NCI-H774 (cell line): ENCODE measurements at places on chromosomes 6 and 20.

DNA sequence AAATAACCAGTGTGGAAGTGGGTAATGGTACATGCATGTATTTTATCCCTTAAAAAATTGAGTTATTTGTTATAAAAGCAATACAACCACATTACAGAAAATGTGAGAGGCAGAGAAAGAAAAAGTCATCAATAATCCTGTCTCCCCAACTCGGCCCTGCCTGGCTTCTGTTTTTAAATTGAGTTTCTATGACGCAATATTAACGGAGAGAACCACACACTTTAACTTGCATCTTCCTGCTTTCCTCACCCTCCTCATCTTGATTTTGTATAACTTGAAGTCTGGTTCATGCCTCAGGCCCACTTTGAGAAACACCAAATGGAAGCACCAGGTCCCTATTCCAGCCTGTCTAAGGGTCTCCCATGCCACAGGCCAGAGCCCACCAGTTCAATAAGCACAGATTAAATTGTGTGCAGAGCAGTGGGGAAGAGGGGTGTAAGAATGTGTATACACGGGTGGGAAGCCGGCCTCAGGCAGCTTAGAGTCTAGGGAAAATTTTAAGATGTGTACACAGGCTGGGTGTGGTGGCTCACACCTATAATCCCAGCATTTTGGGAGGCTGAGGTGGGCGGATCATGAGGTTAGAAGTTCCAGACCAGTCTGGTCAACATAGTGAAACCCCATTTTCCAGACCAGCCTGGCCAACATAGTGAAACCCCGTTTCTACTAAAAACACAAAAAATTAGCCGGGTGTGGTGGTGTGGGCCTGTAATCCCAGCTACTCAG is 15.9 kb downstream of the KCNK5 start:
- no peak for DNase-seq

- no peak for DNase-seq
These were observed 1.8 kb downstream of the EYA4 start for GRCh38 chr6:133242637-133243585.

DNA sequence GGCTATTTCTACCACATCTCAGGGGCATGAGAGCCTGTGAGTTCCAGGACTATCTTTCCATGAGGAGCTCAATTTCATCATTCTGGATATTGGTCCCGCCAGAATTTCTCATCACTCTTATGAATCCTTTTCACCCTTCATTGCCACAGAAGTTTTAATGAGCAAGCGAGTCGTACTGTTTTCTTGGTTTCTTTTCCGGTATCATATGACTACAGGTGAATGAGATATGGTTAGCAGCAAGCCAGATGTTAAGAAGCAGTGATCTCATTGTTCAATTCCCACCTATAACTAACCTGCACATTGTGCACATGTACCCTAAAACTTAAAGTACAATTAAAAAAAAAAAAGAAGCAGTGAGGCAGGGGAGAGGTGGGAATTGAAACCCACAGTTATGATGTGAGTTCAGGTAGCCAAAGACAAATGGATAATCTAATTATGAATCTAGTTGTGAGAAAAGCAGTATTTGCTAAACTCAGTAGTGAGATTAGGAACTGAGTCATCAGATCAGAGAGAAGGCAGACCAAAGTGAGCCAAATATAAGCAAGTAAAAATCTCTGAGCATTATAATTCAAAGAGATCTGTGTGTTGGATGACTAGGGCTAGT is 78.0 kb upstream of the ELOVL5 start:
- DNase-seq, result no peak

DNA sequence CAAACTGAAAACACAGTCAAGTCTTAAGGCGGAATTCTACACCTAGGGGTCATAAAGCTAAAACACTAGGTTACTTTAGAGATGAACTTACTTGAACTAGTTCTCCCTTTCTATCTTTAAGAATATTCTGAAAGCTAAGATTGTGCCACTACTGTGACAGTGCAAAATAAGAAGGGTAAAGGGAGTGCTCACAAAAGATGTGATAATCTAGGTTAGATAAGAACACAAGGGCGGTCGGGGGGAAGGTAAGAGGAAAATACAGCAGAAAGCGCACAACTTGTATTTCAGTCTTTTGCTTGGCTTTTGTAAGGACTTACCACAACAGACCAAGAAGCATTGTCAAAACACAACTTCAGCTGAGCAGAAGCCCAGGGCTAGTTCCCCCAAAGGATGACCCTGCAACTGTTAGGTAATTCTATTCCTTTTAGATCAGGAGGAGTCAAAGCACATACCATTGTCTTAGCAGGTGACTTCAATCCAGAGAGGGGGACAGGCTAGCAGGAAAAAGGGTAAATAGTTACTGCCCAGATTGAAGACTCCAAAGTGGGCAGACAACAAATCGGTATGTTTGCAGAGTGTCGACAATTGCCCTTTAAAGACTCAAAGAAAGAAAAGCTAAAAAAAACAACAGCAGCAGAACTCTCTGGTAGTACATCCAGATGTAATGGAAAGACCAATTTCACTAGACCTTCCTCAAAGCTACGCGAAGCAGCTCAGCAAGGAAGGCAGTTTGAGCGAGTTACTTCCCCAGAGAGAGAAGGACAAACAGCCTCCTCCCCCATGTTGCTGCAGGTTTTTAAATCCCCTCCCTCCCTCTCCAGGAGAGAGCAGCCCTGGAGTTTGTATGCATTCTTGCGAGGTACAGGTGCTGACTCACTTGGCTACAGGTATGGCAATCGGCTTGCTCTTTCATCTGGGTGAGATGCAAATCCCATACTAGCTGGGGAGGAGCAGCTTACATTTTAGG is 59.0 kb downstream of the RIPOR2 start:
- no peak for DNase-seq

- no peak for DNase-seq
These were observed 1.9 kb downstream of the PLCB1 start for GRCh38 chr20:8133851-8134451.

DNA sequence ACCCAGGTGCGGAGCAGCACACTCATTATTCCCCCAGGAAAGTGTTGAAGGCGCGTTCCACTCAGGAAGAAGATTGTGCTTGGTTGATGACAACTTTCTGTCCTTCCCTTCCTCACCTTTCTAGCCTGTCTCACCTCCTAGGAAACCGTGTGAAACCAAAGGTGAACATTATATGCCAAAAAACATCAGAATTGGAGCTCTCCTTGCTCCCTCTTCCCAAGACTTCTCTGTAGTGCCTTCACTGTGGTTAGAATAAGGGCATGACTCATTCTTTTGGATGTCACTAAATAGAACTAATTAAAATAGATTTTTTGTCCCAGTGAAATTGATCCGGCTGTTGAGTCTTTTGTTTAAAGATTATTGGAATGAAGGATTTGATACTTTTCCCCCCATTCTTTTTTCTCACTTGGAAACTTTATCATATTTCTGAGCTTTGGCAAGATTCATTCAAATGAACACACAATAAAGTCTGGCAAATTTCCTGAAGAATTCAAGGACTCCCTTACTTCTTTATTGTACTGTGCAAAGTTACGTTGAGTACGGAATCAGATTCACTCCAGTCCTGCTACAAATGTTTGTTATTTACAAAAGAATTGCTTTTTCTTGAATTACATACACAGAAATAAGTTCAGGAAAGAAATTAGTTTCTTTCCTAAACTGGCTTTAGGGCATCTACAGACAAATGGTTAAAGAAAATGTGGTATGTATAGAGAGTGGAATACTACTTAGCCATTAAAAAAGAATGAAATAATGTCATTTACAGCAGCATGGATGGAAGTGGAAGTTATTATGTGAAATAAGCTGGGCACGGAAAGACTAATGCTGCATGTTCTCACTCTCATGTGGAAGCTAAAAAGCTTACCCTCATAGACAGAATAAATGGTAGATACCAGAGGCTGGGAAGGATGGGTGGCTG is 142.8 kb upstream of the AKAP12 start:
- DNase-seq, result no peak

DNA sequence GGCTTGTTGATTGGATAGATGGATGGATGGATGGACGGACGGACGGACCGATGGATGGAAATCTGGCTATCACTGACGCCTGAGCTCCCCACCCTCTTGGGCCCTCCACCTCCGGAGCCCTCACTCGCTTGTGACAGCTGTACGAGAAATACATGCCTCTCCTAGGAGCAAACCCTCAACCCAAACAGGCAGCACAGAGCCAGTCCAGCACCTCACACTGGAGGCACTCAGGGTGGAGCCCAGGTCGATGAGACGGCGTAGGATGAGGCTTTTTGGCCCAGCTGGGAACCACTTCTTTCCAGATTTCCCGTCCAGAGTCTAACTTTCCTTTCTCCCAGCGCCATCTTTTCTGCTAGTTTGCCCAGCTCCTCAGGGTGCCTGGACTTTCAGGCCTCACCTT is 2.7 kb upstream of the LY6G5C start:
- no peak for DNase-seq

- no peak for DNase-seq
These were observed 105.2 kb downstream of the CDK19 start for GRCh38 chr6:110710115-110710514.

- no peak for DNase-seq
These were observed 231.5 kb upstream of the PLCB4 start for GRCh38 chr20:8837396-8837795.

- no peak for DNase-seq
These were observed 20.4 kb downstream of the AFDN start for GRCh38 chr6:167846997-167847606.

DNA sequence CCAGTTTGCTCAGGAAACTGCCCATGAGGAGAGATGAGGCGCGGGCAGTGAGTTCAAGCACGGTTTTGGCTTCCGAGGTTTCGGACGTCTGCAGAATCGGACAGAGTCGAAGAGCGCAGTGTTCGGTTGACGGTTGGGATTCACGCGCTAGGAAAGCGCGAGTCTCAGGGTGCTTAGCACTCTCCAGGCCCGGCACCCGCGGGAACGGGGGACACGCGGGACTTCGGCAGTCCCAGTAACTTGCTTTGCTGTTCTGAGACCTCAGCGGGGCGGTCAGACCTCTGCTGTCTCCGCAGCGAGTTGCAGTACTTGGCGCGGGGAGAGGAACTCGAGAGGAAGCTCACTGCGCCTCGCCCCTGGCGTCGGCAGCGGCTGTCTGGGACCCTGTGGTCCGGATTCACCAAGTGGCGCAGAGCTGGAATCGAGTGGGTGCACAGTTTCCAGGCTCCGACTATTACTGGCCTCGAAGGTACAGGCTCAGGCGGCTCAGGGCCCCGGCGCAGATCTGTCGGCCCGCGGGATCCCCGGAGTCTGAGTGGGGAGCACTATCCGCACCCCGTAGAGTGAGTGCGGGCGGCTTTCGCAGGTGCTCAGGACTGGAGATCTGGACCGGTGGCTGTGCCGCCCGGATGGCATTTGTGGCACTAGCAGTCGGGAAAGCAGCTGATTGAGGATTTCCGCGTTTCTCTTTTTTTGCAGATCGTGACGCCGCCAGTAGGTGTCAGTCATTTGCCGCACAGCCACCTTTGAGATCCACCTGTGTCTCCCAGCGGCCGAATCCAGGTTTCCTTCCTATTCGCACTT is at the start of gene POM121L2:
POM121L2 (minus strand) TSS at position 128 of the 804 bp plus-strand sequence; CDS start at position 25, 103 bp downstream.
- peak; percentile 73 for DNase-seq

- DNase-seq, result no peak
These were observed 143.1 kb upstream of the INSM1 start for GRCh38 chr20:20224806-20225205.

DNA sequence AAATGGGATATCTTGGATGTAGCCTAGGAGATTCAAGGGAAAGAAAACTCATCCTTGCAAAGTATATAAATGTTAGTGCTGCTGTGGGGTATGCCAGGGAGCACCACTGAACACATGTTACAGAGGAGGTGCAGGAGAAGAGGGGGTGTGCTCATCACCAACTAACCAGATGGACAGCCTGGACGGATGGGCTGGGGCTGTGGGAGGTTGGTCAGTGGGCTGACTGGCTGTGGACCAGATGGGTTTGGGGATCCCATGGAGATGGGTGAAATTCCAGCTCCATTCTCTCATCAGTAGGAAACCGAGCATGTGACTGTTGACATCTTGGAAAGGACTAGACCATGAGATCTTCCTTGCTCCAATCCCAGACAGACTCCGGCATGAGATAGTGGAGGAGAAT is 201.0 kb downstream of the LRFN2 start:
- DNase-seq, result no peak

DNA sequence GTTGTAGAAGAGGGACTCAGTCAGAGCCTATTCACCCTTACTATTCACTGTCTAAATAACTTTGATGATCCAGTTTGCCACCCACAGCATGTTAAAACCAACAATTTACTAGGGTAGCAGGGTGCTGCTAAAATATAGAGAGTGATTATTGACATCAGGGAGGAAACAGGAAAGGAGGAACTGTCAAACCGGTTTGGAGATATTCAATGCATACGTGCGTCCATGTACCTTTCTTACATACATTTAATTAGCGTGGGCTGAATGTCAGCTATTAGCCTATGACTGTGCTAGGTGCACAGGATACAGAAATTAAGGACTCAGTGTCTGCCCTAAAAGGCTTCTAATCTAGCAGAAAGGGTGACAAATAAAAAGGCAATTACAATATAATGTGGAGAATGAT is 57.2 kb downstream of the IL20RA start:
- no peak for DNase-seq

- DNase-seq, result no peak
These were observed 99.0 kb downstream of the FIG4 start for GRCh38 chr6:109790131-109790530.

DNA sequence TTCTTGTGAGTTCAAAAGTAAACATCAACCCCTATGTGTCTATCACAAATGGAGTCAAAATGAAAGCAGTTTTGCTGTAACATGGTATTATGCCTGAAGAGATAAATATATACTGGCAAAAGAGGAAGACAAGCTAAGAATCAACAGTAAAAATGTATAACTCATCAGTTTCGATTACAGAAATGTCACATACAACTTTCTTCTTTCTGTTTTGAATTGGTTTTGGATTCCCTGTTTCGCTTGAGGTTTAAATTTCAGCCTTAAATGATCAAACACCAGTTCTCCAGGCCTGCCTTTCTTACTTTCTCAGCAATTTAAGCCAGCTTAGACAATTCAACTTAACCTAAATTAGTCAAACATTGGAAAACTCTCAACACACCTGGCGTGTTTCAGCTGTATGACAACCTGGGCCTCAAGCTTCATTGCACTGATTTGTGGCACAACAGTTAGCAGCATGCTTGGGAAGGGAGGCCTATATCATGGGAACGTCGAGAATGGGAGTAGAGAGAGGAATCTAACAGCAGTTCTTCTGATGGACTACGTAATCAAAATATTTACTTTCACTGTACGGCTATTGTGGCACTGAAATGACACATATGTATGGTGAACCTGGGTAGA is 51.9 kb upstream of the MARCKS start:
- DNase-seq, result peak; percentile 34

GRCh38 chr6:10847684-10848083 is 9.3 kb upstream of the MAK start:
- no peak for DNase-seq

DNA sequence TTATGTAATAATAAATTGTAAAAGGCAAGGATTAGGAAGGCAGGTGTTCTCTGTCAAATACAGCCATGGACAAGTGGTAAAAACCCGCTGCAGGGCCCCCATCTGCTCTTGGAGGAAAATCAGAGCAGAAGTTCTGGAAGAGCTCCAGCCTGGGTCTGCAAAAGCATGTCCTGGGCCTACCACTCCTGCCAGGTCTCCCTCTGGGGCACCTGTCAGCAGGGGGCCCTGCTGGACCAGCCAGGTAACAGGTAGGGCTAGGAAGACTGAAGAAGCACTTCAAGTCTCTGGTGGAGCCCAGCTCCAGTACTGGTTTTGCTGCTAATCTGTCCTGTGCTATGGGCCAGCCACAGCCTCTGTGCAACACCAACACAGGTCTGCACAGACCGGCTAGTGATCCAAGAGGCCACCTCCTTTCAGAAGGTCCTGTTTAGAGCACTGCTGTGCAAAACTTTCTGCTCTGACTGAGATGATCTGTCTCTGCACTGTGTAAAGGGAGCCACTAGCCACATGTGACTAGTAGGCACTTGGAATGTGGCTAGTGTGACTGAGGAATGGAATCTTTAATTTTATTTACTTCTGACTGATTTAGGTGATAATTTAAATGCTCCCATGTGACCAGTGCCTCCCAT is 30.2 kb downstream of the RRBP1 start:
- no peak for DNase-seq
